T-helper 2 cell treated with Interferon-gamma antibody and Interleukin-4, amounts not matched to agents 5 μg/mL and 100 μg/mL, for 36 hours (primary cell): ENCODE measurements at places on chromosomes 5 and 9.

DNA sequence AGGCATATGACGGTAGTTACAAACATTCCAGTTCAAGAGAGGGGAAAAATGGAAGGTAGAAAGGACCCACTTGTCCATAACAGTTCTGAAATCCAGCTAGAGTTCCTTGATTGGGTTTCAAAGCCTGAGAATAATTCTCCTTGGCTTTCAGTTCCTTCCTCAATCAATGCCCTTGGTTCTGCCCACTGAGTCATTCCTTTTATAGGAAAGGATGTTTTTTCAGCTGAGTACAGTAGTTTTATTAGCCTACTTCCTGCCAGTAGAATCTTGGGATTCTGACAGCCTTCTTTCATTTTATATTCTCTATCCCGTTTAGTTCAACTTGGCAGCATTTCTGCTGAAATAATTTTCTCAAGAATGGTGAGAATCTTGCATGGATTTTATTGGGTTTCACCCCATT, 386.9 kb upstream of the SMC2 start:
- no peak for DNase-seq

DNA sequence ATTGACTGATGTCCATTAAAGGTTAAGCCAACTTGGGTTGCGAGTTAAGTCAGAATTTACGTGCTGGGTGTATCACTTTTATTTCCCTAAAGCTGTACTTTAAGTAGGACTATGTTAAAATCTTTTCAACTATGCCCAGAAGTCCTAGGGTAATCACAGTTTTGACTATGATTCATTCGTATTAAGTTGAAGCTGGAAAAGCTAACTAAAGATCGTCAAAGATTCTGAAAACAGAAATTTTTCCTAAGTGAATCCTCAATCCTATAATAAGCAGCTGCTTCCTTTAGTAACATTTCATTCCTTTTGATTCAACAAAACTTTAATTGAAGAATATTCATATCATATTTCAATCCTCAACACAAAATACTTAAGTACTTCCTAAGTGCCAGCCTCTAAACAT, 460.4 kb downstream of the ACTL7B start:
- no peak for DNase-seq

GRCh38 chr5:53542926-53543325, 17.5 kb upstream of the NDUFS4 start:
- no peak for DNase-seq

- DNase-seq = no peak
Observed at GRCh38 chr5:57402348-57402747, 80.3 kb downstream of the ACTBL2 start.

- DNase-seq = no peak
Observed at GRCh38 chr9:92164975-92165374, 49.8 kb upstream of the SPTLC1 start.

GRCh38 chr9:109270971-109271925, 49.6 kb downstream of the EPB41L4B start:
- no peak for DNase-seq

GRCh38 chr5:39943811-39944210, 519.0 kb upstream of the DAB2 start:
- no peak for DNase-seq

DNA sequence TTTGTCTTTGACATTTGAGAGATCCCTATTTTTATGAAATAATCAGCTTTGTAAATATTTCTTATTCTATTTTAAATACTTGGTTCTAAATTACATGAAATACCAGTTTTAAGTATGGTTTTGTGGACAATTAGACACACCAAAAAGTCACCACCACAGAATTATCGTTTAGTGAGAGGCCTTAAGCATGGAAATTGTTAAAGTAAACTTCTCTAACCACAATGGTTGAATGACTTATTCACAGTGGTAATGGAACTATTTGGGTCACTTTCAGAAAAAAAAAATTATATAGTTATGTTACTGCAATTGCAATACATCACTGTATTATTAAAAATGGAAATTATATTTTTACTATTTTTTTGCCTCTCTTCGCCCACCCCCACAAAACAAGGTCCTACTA, 1252.5 kb downstream of the EFNA5 start:
- DNase-seq = no peak

- DNase-seq = no peak
Observed at GRCh38 chr5:137282216-137282615, 216.9 kb downstream of the SPOCK1 start.

DNA sequence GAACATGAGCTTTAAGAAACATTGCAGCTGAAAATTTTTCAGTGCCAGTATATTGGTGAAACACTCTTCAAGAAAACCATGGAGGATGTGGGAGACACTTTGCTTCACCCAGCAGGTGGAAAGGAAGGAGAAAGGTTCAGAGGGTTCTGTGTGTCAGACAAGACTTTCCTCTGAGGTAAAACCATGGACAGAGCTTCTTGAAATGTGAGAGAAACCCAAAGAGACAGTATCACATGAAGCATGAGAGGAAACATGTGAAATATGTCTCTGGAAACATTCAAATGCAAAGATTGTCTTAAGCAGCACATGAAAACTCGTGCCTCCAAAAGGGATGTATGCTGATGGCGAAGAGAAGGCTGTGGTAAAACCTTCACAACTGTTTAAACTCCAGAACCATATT, 368.9 kb upstream of the ST8SIA4 start:
- no peak for DNase-seq

GRCh38 chr9:71004196-71004595, 117.2 kb downstream of the TRPM3 start:
- DNase-seq = no peak

- no peak for DNase-seq
Observed at GRCh38 chr9:117413346-117414219, 1.3 kb downstream of the ASTN2 start.

DNA sequence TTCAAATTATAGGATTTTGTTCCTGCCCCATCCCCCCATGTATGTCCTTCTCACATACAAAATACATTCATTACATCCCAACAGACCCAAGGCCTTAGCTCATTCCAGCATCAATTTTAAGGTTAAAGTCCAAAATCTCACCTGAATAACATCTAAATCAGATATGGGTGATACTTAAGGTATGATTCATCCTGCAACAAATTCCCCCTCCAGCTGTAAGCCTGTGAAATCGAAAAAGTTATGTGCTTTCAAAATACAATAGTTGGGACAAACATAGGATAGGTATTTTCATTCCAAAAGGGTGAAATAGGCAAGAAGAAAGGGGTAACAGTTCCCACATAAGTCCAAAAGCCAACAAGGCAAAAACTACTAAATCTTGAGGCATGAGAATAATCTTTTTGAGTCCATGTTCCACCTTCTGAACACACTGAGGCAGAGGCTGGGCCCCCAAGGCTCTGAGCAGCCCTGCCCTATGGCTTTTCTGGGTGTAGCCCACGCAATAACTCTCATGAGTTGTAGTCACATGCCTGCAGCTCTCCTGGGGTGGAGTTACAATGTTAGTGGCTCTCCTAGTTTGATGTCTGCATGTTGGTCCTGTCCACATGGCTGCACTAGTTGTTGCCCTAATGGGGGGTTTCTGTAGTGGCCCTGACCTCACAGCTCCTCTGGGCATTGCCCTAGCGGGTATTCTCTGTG, 243.9 kb upstream of the SMARCA2 start:
- DNase-seq = no peak

- DNase-seq = no peak
Observed at GRCh38 chr9:108213511-108213910, 642.3 kb downstream of the ACTL7B start.

GRCh38 chr5:132064738-132065331, 4.4 kb downstream of the IL3 start:
- DNase-seq = peak; percentile 74

DNA sequence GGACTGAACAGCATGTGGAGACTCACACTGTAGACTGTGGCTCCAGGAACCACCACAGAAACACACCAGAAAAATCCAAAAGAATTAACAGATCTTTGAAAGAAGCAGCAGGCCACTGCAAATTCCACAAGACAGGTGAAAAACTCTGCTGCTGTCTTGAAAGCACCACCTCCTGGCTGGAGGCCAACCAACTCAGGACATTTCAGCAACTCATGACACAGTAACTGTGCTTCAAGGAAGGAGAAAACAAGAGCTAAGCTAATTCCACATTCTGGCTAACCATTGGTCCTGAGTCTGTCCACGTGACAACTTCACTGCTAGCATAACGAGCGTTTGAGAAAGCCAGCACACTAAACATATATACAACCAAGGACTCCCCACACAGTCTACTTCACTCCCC, 625.1 kb downstream of the PRELID2 start:
- no peak for DNase-seq

DNA sequence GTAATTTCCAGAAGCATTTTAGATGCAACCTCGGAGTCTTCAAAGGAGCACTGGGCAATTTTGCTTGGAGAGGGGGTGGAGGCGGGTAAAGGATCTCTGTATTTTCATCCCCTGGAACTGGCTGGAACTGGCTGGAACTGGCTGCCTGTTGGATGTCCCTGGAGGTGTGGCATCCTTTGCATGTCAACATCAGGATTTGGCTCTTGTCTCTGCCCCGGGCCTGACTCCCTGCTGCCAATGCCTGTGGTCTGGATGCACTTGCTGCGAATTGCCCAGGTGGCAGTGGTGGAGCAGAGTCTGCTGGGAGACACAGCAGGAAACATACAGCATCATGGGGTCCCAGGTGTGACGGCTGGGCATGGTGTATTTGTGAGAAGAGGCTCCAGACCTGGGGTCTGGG, 391.3 kb downstream of the GADD45G start:
- no peak for DNase-seq

DNA sequence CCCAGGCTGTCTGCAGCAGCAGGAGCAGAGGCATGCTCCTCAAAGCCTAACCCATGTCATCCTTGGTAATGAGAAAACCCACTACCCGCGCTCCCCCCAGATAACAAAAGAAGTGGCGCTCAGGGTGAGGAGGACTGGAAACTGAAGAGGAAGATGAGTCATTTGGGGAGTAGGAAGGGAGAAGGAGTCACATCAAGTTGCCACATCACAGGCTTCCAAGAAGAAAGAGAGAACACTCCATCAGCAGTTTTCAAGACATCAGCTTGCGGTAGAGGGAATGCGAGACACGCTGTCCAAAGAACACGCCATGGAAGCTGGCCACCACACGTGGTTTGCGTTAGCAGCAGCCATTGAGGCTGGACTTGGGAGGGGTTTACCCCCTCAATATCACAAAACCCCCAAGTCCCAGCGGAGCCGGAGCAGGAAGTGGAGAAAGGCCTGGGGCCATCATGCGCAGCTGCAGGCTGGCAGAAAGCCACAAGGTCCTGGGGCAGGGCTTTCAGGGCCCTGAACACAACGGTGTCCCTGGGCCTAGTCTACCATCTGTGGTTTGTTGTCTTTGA, 41.5 kb downstream of the SH3PXD2B start:
- peak; percentile 26 for DNase-seq

GRCh38 chr9:128072144-128073021, 4.4 kb downstream of the SLC25A25 start:
- DNase-seq = no peak

- no peak for DNase-seq
Observed at GRCh38 chr5:53895091-53895683, 334.7 kb downstream of the NDUFS4 start.

GRCh38 chr9:120926397-120926928, at the start of gene TRAF1:
TRAF1 (minus strand) TSS chr9:120926796; CDS start chr9:120926075, 721 bp downstream.
- DNase-seq = no peak

DNA sequence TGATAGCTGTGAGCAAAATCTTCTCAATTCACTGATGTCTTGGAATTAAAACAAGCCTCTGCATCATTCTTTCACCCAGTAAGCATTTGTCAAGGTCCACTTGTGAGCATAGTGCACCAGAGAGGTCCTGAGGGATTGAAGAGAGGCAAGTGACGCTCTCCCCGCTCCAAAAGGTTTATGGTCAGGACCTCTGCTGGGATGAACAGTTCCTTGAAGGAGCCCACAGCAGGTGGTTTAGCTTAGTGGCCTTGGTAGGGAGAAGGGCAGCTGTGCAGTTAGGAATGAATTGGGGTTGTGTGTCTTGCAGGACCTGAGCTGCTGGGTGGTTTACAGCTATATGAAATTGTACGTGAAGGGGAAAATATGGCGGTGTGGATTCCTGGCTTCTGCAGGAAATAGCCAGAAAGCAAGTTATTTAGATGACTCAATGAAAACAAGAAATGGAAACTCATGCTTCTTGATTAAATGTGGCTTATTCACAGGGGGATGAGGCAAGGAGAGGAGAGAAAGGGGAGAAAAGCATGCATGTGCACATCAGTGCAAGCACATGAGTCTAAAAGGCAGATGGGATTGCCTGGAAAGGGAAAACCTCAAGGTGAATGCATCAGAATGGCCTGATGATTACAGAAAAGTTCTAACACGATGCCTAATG, 42.0 kb downstream of the SUB1 start:
- no peak for DNase-seq
